ENCODE measurements at places on chromosomes 11 and 22.

DNA sequence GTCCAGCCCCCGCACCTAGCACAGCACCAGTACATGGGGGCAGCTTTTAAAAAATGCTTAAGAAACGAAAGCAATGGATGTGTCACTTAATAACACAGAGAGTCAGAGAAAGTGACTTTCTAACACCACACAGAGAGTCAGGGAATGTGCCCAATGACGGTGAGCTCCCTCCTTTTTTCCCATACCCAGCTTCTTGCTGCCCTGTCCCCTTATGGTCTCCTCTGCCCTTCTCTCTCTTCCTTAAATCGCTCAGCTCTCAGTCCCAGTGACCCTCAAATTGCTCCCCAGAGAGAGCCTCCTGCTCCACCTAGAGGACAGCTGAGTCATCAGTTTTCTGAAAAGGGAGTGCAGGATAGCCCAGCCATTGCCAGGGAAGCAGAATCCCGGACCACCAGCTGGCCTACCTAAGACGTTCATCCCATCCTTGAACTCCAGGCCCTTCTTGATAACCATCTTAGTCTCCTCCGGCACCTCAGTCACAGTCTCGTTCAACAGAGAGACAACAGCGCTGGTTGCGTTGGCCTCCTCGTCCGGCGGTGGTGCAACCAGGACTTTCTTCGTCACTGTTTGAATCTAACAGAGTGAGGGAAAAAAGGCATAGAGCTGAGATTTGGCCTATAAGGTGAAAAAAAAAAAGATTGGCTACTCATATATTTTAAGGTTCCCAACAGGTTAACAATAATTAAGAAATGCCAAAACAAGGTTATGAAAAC lies 113.5 kb downstream of the SLC1A2 start:
- DNase-seq, result peak; percentile 24

- no peak for DNase-seq
Measured at GRCh38 chr22:20436768-20437612, 635 bp downstream of the SCARF2 start.

DNA sequence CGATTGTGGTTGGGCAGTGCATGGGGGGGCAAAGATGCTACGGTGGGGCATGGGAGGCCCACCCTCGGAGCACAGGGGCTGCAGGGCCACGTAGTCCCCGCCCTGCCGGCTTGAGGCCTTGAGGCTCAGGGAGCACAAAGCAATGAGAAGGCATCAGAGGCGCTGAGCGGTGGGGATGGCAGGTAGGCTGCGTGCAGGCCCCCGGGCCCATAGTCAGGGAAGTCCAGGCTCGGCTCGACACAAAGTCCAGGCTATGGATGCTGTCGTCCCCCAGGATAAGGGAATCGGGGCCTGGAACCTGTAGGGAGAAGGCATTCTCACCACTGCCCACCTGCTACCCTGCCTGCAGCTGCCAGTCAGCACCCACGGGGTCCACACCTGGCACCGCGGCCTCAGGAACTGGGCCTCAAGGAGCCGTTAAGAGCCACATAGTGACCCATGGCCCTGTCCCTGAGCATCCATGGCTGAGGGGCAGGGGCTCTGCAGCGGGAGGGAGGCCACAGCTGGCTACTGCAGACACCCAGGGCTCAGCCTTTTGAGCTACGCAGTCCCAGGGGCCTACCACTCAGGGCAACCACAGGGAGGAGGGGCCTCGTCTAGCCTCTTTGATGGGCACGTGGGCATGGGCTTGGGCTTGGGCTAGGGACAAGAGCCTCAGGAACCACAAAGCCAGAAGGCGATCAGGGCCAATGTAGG lies 179.7 kb downstream of the IGLL1 start:
- DNase-seq, result no peak

DNA sequence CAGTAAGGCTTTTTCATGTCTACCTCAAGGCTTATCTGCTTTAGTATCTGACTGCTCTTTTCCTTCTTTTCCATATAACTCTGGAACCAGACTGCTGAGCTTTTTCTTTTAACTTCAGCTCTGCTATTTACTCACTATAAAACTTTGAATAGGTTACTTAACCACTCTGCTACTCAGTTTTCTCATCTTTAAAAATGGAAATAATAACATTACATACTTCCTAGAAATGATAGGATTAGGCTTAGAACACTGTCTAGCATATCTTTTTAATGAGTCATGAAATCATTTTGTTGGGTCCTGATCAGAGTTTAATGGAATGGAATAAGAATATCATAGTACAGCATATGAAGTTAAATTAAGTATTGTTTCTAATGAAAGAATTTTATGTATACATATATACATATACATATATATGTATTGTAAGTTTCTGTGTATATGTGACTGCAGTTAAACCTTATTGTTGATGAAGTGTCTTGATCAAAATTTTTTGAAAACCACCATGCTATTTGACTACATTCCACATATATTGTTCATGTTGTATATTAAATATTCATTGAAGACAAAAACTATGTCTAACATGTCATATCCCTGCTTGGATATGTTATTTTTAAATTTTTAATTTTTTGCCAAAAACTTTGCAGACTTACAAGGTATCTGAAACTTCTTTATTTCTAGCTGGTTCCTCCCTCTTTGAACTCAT lies 120.2 kb downstream of the METTL15 start:
- DNase-seq, result no peak

- no peak for DNase-seq
Measured at GRCh38 chr11:6572215-6572614, 31.2 kb downstream of the RRP8 start.

DNA sequence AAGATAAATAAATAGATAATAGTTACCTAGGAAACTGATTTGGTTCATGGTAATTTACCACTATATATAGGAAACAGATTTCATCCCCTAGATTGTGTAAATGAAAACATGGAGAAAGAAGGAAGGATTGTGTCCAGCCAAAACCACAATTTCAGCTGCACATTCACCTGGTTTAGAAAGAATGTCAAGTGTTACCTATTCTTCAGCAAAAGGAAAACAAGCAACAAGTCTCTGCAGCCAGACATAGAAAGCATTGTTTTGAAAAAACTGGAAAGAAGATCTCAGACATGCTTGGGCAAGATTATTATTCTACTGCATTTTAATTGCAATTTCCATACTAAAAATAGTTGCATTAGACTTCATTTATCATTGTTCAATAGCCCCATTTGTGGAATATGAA lies 8.8 kb upstream of the BMAL1 start:
- no peak for DNase-seq

- no peak for DNase-seq
Measured at GRCh38 chr11:42179216-42179615, 719.8 kb upstream of the LRRC4C start.

GRCh38 chr11:72352859-72353551 lies 81.3 kb downstream of the CLPB start:
- no peak for DNase-seq

- DNase-seq, result no peak
Measured at GRCh38 chr22:36986242-36986821, 32.9 kb downstream of the TST start.

DNA sequence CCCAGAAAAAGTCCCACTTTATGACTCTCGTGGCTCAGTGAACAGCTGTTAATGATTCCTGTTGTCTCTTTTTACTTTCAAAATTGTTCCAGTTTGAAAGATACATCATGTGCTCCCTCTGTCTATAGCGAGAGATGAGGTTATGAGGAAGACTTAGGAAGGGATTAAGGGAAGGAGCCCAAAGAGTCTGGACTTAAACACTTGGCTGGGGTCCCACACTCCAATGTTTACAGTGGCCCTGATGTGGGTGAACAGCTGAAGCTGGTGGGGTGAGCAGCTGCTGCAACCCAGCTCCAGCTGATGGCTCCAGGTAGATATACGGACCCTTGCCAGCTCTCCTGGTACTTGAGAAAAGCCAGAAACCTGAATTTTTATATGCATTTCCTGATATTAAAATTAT lies 84.5 kb upstream of the PLET1 start:
- DNase-seq, result no peak

DNA sequence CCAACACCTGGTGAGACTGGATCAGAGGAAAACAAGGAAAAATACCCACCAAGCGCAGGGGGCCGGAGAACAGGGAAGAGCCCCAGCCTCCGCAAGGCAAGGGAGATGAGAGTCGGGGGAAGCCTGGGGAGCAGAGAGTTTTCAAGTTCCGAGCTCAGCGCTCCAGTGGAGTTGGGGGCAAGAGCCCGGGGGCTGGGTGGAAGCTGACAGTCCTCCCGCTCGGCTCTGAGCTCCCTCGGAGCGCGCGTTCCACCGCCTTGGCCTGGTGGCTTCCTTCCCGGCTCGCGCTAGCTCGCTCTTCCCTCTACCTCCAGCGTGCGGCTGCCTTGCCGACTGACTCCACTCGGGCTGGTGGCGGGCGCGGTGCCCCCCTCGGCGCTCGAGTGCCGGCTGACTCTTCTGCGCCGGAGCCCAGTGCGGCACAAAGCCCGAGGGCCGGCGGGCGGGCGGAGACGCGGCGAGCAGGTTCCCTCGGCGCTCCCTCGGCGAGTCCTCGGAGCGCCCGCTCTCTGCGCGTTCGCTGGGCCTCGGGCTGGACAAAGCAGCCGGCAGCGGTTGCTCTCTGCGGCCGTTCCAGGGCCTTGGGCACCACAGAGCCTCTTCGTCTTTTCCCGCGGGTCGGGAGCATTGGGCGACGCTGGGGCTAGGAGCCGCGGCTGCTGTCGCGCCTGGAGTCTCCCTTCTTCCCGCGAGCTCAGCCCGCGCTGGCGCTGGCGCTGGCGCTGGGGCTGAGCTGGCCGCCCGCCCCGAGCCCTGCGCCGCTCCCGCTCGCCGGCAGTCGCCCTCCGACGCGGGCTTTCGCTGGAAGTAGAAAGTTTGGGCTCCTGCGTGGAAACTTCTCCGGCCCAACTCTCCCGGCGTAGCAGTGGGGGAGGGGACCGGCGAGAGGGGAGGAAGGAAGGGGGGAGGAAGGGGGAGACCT lies 1.0 kb downstream of the PAX6 start:
- no peak for DNase-seq

GRCh38 chr11:26109658-26110368 lies 222.1 kb upstream of the ANO3 start:
- no peak for DNase-seq

DNA sequence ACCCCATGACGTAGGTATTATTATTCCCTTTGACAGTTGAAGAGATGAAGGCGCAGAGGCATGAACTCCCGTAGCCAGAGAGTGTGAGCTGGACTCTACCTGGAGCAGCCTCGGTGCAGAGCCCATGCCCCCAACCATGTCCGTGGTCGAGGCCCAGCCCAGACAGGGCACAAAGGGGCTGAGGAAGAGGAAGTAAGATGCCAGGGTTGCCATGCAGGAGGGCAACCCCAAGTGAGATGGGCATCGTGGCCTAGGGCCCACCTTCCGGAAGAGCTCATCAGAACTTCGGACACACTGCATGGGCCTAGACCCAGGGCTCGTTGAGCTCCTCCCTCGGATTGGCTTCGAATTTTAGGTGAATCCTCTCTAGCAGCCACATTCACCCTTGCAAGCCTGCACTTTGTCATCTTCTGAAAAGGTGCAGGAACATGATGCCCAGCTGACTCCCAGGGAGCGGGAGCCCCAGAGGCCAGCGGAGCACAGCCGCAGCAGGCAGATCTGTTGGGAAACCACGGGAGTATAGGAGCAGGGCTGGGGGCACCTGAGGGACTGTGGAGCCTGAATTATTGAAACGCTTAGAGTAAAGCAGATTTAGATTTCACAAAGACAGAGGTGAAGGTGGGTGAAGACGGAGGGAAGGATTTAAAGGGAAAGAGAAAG lies 29.0 kb upstream of the JAM3 start:
- DNase-seq, result no peak

- no peak for DNase-seq
Measured at GRCh38 chr11:32307471-32307870, 127.9 kb downstream of the WT1 start.

GRCh38 chr11:75525433-75526191 lies at the start of gene GDPD5:
GDPD5 (minus strand) TSS chr11:75525941; CDS start chr11:75477735, 48,206 bp downstream.
- DNase-seq, result peak; percentile 89

DNA sequence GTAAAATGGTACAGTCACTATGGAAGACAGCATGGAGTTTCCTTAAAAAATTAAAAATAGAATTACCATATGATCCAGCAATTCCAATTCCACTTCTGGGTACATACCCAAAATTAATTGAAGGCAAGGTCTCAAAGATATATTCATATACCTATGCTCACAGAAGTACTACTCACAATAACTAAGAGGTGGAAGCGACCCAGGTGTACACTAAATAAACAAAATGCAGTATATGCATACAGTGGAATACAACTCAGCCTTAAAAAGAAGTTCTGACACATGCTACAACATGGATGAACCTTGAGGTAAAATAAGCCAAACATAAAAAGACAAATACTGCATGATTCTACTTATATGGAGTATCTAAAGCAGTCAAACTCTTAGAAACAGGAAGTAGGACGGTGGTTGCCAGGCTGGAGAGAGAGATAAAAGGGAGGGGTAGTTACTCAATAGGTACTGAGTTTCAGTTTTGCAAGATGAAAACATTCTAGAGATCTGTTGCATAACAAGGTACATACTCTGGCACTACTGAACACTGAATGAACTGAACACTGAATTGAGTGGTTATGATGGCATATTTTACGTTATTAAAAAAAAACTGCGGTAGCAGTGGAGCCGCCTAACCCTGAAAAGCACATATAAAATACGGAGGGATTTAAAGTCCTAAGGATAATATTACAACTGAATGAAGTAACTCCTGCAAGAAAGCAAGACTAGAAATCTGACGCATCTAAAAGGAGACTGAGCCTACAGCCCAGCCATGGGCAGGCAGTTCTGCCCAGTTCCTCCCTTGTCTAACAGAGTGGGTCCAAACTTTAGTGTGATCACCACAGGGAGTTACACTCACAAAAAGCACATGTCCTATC lies 12.8 kb downstream of the DGCR2 start:
- peak; percentile 54 for DNase-seq

DNA sequence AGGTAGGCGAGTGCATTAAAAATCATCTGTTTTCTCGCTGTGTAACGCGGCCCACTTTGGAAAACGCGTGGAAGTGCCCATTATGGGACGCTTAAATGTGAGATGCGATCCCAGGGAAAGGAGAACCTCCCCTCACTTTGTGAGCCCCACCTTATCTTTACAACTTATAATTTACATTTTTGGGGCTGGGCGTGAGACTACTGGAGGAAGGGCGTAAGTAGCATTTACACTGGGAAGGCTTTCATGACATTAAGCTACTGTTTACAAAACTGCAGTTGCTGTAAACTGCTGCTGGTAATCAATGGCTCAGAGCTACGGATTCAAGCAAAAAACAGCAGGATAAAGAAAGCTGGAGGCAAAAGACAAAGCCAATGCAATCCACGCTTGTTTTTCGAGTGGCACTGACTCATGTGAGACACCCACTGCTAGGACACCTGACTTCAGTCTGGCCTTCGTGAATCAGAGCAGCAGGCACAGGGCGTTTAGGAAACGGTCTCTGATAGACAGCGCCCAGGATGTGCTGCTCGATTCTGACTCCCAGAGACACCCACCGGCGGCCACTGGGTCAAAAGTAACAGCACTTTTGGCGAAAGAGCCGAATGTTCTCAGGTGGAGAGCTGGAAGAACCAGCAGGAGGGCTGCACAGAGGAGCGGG lies 78.3 kb downstream of the TRMU start:
- no peak for DNase-seq

- DNase-seq, result no peak
Measured at GRCh38 chr11:342328-342727, 21.7 kb upstream of the IFITM3 start.

- DNase-seq, result no peak
Measured at GRCh38 chr22:45930324-45930723, 46.6 kb downstream of the WNT7B start.

- DNase-seq, result peak; percentile 8
Measured at GRCh38 chr11:46247659-46248058, 29.8 kb upstream of the CREB3L1 start.

GRCh38 chr11:125281831-125282595 lies 117.5 kb downstream of the PKNOX2 start:
- no peak for DNase-seq

Data from GDM1 (cell line).